ENCODE measurements at places on chromosomes 5 and 9. TPM values are rescaled to one million over a fixed set of nuclear protein-coding genes. Genes with fewer than 3 reads are reported as not detected.

DNA sequence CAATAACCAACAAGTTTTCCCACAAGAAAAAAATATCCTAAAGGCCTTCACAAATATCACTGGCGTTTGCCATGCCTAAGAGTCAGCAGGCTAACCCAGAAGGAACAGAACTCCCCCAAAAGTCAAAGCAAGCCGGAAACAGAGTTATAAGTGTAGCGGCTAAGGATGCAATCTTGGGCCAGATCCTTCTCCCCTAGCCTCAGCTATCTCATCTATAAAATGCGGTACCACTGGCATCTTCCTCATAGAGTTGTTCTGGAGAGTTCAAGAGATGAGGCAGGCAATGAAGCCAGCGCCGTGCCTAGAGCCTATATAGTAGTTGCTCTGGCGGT is 632 bp downstream of the DPM2 start:
- no peak for DNase-seq

PCDHB14 gene
- total RNA-seq, result not detected

IL33 gene
- not detected for total RNA-seq

GRCh38 chr5:3359642-3360041 is 236.0 kb upstream of the IRX1 start:
- DNase-seq, result no peak

ZNF366 gene
- total RNA-seq, result not detected

- DNase-seq, result no peak
These were observed 339.2 kb downstream of the AGTPBP1 start for GRCh38 chr9:85402551-85402950.

- no peak for DNase-seq
These were observed 38.2 kb downstream of the ST8SIA4 start for GRCh38 chr5:100864931-100865330.

GRCh38 chr5:17228821-17229291 is 11.4 kb downstream of the BASP1 start:
- DNase-seq, result no peak

SOX30 gene
- not detected for total RNA-seq

GRCh38 chr9:122348791-122349190 is 22.0 kb upstream of the PTGS1 start:
- no peak for DNase-seq

ZNF484 gene
- 16.5 TPM for total RNA-seq

- no peak for DNase-seq
These were observed 20.8 kb downstream of the ENHO start for GRCh38 chr9:34501889-34502425.

SUSD3 gene
- 68.7 TPM for total RNA-seq

- DNase-seq, result no peak
These were observed 1763.7 kb downstream of the EFNA5 start for GRCh38 chr5:105907016-105907415.

DNA sequence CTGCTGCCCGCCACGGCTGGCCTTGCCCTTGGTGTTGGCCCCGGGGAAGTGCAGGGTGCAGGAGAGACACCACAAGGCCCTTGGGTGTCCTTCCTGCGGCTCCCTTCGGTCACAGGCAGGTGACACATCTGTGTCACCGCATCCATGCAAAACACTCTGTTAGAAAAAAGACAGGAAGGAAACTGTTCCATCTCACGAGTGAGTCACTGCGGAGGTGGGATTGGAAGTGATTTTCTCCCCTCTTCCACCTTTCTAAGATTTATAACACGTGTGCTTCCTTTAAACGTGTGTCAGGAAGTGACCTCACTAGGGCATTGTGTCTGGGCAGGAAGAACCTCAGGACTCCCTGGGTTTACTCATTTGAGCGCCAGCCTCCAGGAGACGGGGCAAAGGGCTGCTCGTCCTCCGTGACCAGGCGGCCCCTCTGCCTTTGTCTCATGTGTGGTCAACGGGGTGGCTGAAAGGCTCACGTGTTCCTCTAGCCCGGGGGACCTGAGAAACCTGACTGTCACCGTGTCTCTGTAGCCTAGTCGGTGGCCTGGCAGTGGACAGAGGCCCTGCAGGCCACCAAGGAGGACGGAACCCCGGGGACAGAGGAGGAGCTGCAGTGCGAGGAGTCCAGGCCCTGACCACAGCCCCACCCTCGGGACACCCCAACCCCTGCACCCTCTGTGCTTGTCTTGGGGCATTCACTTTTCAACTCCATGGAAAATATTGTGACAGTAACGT is 4.9 kb upstream of the LCN1 start:
- DNase-seq, result no peak

EPB41L4A gene
- total RNA-seq, result not detected

DNA sequence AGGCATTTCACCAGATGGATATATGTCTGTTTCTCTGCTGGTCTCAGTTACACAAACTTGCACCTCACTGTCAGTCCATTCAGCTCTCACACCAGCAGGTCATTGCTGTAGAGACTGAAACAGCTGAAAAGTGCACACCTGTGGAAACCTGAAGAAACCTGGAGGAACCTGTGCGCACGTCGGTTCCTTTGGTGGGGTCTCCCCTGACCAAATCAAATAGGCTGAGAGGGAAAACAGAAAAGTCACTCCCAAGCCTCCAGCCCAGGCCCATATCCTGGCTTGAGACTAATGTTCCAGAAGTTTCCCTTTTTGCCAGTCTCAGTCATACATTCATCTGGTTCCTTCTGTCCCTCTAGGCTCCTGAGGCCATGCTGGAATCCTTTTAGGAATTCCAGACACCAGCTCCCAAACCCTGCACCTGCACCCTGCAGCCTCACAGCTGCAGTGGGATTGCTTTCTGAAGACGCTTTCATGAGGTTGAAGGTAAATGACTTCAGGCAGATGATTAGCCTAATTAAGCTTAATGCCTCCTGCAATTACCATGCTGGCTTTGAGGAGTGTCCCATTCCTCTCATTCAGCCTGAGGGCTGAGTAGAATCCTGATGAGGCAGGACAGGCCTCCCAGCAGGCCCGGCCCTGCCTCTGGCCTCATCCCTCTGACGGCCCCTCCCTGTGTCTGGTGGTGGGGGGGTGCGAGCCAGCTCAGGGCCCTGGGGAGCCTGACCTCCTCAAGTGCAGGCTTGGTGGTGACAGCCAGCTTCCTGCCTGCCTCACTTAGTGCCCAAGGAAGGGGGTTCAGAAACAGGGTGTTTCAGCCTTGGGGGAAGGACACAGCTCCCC is 24.3 kb upstream of the CXCL14 start:
- DNase-seq, result no peak
